IMR-90 (cell line): ENCODE measurements at places on chromosomes 12 and 14. TPM values are rescaled to one million over a fixed set of nuclear protein-coding genes. Genes with fewer than 3 reads are reported as not detected.
A peak's percentile ranks its signal among the peaks of the same experiment; 100 is the strongest.

- no peak for DNase-seq
Observed at GRCh38 chr14:50121486-50121885, 5.1 kb upstream of the VCPKMT start.

DNA sequence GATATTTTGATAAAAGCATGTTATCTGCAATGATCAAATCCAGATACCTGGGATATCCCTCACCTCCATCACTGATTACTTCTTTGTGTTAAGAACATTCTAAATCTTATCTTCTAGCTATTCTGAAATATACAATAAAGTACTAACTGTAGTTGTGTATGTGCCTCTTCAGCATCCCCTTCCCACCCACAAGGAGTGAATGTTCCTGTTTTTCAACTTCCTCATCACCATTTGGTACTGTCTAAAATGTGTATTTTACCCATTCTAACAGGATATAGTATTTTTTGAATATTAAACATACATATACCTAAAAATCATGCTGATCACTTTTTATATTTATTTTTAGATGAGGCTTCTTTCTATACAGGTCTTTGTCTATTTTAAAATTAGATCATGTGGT, 1252.6 kb downstream of the TMEM121 start:
- no peak for DNase-seq

- peak; percentile 49 for DNase-seq
Observed at GRCh38 chr14:100824091-100824551, 1.8 kb upstream of the MEG3 start.

Gene AQP6
- total RNA-seq, result not detected in 2 replicates

DNA sequence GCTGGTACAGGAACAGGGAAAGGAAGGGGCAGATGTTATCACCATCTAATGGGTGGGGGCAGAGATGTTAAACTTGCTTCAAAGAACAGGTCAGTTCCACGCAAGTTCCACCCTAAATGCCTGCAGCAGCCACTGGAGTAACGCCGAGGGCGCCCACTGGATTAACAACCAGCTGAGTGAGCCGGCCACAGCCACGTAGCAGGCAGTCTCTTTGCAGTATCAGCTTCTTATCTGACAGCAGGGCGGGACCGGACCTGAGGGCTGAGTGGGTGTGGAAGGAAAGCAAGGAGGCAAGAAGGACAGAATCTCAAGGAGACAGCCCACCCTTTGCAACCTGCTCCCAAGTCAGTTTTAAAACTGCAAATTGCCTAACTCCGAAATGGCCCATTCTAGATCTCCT, 38.4 kb upstream of the FOXN3 start:
- no peak for DNase-seq

- DNase-seq, result no peak
Observed at GRCh38 chr12:106142591-106143261, 4.0 kb upstream of the NUAK1 start.
